ENCODE measurements at places on chromosomes 1 and 21.

- DNase-seq: no peak
Observed at GRCh38 chr1:225514671-225515081, 86.8 kb upstream of the LBR start.

- no peak for DNase-seq
Observed at GRCh38 chr1:235079443-235080296, 49.0 kb downstream of the TOMM20 start.

DNA sequence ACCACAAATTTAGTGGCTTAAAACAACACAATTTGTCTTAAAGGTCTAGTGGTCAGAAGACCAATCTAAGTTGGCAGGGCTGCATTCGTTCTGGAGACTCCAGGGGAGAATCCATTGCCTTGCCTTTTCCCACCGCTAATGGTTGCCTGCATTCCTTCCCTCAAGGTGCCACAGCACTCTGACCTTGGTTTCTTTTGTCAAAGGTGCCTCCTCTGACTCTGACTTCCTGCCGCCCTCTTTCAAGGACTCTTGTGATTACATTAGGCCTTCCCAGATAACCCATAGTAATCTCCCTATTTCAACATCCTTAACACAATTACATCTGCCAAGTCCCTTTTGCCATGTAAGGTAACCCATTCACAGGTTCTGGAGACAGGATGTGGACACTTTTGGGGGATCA, 145.3 kb downstream of the S1PR1 start:
- no peak for DNase-seq

DNA sequence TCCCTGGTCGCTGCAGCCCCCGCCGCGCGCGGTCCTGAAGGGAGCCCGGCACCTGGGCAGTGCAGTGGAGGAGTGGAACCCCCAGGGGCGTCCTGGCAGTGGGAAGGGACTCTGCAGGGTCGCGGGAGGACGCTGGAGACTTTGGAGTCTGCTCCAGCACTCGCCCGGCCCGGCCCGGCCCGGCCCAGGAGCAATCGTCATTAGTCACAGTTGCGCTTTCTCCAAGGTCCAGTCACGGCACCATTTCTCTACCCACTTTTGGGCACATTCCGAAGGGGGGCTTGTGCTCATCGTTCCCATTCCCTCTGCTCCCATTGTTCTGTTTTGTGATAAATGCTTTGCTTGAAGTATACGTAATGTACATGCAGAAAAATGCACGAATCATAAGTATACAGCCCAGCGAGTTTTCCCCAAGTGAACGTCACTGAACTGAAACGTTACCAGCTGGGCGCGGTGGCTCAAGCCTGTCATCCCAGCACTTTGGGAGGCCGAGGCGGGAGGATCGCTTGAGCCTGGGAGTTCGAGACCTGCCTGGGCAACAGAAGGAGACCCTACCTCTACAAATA, 999 bp downstream of the THAP3 start:
- DNase-seq: peak; percentile 54

- no peak for DNase-seq
Observed at GRCh38 chr1:8077602-8078001, 51.5 kb upstream of the ERRFI1 start.

DNA sequence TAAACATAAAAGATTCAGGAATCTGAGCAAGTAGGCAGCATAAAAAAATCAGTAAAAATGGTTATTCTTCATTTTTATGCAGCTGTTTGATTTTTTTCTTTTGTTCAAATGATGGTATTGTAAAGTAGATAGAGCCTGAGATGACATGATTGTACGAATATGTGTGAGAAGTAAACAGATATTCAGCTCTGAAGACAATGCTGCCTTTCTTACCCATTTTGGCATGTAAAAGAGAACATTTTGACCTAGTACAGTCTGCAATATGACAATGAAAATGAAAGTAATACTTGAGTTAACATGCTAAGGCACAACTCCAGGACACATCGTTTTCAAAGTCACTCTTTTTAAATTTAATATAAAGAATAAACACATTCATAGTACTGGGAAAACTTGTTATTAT, 95.7 kb upstream of the NCAM2 start:
- DNase-seq: no peak

DNA sequence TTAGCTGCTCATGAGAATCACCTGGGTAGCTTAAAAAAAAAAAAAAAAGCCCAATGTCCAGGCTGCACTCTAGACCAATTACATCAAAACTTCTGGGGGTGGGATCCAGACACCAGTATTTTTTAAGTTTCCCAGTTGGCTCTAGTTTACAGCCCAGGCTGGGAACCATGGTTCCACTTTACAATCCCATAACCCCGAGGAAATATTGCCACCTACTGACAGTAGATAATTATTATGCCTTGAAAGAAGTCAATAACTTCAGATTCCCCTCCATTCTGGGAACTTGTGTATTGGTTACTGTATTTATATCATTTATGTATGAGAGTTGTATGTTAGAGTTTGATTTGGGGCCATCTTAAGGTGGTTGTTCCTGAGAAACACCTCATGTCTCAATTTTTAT, 100.2 kb downstream of the SPATA46 start:
- peak; percentile 68 for DNase-seq

GRCh38 chr1:202189918-202190715, 3.5 kb upstream of the LGR6 start:
- peak; percentile 17 for DNase-seq

DNA sequence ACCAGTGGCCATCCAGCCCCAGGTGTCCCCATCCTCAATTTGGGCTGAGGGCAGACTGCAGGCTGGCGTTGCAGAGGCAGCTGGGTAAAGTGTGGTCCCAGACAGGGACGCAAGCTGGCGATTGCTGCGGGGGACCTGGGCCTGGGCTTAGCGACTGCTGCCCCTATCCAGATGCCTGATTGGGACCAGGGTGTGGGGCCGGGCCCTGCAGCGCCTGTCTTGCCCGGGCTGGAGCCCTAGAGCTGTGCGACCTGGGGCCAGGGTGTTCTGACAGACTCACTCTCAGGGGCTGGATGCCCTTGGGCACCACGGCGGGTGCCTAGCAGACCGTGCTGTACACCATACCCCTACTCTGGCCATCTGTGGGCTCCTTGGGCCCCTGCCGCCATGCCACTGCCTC, 16.2 kb upstream of the FAAP20 start:
- no peak for DNase-seq

DNA sequence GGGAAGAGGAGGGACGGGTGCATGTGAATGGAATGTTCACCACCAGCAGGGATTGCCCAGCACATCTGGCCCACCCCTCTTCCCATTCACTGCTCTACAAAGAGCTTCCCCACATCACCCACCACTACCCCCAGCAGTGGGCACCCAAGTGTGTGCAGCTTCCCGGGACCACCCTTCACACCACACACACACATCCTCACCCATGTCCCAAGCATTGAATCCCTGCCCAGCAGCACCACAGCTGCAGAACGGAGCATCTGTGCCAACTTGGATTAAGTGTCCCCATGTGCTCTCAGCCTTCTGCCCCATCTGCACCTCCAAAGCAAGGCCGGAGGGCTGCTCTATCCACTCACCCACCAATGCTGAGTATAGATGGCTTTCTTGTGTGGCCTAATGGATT, 141.4 kb downstream of the PSMG1 start:
- DNase-seq: no peak

DNA sequence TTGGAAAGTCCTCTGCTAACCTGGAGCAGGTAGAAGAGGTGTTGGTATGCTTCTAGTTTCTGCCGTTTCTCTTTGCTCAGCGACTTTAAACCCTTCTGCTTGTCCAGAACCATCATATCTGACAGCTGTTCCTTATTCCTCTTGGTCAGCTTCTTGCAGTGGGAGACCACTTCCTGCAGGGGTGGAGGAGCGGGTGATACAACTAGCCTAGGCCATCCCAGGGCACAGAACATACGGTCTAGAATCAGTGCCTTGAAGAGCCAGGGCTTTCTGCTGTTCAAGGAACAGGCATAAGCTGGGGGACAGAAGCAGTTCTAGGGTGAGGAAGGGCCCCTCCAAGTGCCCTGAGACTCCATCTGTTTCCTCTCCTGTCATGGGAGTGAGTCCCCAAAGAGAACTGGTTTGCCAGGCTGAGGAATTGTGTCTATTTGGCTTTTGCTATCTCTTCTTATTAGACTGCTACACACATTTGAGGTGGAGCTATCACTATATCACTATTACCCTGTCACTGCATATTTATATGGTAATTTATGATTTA, 32.5 kb downstream of the IQGAP3 start:
- no peak for DNase-seq

GRCh38 chr1:186440584-186440983, 20.3 kb downstream of the PDC start:
- no peak for DNase-seq

- no peak for DNase-seq
Observed at GRCh38 chr21:42973309-42973990, 912 bp upstream of the PKNOX1 start.

GRCh38 chr1:78370779-78371482, 119.8 kb upstream of the PTGFR start:
- DNase-seq: no peak

DNA sequence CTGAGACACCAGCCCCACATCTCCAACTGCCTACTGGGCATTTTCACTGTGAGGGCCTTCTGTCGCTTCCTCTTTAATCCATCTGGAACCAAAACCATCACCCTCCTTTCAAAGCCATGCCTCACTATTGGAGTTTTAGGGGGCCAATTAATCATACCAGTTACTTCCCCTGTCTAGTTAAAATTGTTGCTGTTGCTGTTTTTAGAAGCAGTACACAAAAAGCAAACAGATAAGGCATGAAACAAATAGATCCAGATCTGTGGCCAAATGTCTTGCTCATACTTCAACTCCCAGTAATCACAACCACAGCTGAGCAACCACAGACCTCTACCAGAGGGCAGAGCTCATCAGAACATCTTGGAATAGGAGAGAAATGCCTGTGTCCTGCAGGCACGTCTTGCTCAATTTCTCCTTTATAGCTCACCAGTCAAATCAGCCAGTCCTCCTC, 133.8 kb upstream of the C1orf105 start:
- DNase-seq: peak; percentile 94

DNA sequence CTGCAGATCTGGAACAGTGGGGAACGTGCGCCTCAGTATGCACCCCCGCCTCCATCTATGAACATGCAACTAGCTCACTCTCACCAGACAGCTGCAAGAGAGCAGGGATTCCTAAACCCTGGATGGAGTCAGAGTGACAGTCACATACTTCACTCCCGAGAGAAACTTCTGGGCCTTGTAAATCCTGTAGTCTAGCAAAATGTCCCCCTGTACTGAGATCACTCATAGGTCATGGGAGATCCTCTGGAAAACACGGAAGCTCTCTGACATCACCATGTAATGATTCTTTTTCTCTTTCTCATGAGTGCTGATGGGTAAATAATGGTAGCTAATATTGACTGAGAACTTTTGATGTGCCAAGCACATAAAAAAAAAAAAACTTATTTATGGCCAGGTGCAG, 23.4 kb upstream of the TARDBP start:
- no peak for DNase-seq

GRCh38 chr1:212975111-212975918, 25.0 kb downstream of the VASH2 start:
- DNase-seq: no peak

DNA sequence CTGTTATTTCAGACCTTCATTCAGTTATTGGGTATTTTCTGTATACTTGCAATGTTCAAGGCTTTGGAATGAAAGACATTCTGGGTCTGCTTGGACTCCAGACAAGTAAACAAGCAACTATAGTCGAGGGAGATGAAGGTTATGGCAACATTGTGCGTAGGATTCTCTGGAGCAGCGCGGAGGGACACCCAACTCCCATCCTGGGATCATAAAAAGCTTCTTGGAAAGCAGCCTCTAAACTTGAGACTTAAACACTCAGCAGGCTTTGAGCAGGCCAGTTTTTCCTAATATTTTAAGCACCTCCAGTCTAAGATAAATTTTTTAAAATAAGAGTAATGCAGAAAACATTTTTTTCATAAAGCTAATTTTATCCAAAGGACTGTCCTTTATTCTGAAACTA, 7.6 kb upstream of the LYST start:
- DNase-seq: no peak

DNA sequence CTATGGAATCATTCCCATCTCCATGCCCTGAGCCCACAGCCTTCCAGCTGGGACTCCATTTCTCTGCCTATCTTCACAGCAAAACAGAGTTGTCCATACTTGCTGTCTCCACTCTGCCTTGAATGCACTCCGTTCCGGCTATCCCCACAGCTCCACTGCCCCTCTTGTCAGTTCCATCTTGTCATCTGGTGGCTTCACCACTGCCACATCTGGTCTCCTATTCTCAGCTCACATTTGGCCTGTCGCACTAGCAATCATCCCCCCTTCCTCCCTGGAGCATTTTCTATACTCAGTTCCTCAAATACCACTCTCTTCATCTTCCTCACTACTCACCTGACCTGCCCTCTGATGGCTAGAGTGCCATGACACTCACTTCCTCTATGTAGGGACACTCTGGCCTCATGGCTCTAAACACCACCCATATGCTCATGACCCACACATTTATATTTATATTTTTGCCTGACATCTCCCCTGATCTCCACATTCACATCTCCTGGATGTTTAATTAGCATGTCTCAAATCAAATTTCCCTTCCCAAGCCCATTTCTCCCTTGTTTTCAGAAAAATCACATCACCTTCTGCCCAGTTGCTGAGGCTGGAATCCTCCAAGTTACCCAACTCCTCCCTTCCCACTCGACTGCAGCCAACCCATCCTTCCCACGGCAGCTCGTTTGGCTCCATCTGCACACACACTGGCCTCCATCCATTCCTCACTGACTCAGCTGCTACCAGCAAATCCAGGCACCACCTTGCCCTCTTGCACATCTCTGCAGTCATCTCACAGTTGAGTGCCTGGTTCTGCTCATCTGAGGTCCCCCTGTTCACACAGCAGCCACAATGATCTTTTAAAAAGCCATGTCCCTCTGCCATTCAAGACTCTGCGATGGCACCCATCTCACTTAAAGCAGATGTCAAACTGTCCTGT, 6.1 kb downstream of the ZNF692 start:
- no peak for DNase-seq

DNA sequence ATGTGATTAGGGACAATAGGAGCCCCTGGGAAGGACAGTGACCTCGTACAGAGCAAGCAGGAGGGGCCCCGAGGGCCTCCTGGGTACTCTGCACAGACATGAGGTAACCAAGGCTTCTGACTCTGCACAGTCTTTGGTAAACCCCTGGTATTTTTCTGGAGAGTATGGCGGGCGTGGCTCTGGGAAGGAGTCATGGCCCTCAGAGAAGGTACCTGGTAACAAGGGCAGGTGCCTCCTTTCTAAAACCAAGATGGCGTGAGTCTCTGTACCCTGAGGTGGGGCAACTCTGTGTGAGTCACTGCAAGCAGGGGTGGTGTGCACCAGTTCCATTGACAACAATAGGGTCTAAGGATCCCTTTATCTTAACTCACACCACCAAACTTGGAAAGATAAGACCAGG, 39.9 kb upstream of the SLC19A1 start:
- no peak for DNase-seq

GRCh38 chr1:7196036-7196911, 411.0 kb downstream of the CAMTA1 start:
- DNase-seq: no peak

DNA sequence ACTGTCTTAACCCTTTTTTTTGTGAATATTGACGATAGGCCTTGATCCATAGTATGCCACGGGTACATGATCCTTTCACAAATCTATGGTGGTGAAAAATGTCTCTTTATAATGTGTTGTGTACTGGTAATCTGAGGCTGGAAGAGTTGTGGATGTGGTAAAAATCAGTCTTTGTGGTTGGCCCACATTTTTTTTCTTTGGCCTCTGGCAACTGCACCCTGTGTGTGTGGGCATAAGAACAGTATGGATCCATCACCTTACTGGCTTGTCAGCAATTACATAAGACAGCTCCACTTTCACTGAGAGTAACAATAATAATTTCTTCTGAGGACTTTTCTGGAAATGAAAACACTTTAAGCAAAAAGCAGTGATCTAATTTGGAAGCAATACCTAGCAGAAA, 101.6 kb downstream of the GABPA start:
- peak; percentile 36 for DNase-seq

- peak; percentile 10 for DNase-seq
Observed at GRCh38 chr1:87464022-87464490, 135.4 kb downstream of the LMO4 start.

All from cardiac muscle cell (in vitro differentiated cells and primary cell).